LNCaP clone FGC (cell line): ENCODE measurements at places on chromosomes 7 and 10.

- DNase-seq, result no peak
Measured at GRCh38 chr10:101843032-101844021, at the start of gene KCNIP2. Gene KCNIP2 (minus strand): TSS chr10:101843800. CDS start chr10:101843568, 232 bp downstream.

GRCh38 chr10:83023662-83024061 lies 1115.6 kb upstream of the GHITM start:
- no peak for DNase-seq

DNA sequence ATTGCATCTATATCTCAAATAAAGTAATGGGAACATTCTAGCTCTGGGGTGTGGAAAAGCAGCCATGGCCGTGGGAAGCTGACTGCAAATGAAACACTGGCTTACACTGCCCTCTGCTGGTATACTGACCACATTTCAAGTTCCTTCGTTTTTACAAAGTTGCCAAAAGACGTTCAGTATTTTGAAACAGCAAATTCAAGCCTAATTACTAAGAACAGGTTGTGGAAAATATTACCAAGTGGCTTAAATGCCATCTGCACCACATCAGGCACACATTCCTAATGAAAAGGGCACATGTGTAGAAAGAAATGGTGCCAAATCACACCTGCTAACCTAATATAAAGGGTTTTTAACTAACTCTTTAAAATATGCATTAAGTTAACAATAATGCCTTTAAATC lies 83.9 kb downstream of the JAZF1 start:
- DNase-seq, result peak; percentile 26

DNA sequence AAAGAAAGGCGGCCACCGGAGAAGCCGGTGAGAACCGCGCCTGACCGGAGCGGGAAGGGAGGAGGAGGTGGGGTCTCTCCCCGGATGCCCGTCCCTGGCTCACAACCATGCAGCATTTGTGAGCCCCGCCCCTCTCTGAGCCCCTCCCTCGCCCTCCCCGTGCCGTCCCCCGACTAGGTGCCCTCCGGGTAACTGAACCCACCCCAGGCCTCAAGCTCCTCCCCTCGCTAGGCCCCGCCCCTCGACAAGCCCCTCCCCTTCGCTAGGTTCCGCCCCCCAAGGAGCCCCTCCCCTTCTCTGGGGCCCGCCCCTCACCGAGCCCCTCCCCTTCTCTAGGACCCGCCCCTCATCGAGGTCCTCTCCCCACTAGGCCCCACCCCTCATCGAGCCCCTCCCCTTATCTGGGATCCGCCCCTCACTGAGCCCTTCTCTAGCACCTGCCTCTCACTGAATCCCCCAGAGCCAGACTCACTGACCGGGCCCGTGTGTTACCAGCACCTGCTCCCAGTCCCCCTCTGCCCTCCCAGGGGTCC lies 42.2 kb upstream of the HSPB1 start:
- DNase-seq, result no peak

- DNase-seq, result no peak
Measured at GRCh38 chr10:115937768-115938056, 335.3 kb downstream of the GFRA1 start.

- no peak for DNase-seq
Measured at GRCh38 chr7:71350680-71351079, 218.7 kb downstream of the GALNT17 start.

GRCh38 chr10:72626444-72626754 lies 520 bp upstream of the MICU1 start:
- DNase-seq, result no peak

DNA sequence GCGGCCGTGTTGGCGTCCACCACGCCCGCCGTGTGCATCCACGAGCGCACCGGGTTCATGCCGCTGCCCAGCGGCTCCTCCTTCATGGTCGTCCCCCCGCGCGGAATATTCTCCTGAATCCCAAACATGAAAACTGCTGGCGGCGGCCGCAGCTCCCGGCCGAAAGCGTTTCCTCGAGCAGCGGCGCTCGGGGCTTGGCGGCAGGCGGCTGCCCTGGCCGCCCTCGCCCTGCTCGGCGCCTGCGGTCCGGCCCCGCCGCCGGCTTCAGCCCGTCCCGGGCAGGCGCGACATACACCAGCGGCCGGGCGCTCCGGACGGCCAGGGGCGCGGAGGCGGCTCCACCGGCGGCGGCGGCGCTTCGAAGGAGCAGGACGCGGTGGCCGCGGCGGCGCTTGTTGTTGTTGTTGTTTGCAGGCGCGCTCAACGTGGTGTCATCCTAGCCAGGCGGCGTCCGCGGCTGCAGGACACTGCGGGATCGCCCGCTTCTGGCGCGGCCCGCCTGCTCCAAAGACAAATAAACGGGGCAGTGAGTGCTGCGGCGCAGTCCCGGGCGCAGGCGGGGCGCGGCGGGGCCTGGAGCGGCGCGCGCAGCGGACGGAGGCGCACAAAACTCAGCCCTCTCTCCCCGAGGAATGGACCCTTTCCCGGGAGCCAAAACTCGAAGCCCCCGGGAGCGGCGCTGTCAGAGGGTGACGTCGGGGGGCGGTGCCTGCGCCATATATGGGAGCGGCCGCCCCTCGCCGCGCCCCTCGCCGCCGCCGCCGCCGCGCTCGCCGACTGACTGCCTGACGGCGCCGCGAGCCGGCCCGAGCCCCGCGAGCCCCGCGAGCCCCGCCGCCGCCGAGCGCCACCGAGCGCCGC lies at the start of gene EBF3:
TSS of gene EBF3 (minus strand) at position 634 of the 861 bp plus-strand sequence. CDS start at position 128, 506 bp downstream.
- no peak for DNase-seq

DNA sequence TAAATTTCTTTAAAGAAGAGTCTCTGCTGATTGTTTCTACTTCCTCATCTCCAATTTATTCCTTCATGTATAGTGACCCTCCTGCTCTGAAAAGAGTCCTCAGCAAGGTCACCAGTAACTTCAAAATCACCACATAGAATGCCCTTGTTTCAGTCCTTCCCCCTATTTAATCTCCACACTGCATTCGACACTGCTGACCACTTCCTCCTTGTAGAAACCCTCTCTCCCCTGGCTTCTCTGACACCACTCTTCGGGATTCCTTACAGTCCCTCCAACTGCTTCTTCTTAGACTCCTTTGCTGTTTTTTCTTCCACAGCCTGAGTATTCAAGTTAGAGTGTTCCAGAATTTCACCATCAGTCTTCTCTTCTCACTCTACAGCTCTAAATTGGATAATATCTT lies 89.5 kb downstream of the VPS41 start:
- no peak for DNase-seq

DNA sequence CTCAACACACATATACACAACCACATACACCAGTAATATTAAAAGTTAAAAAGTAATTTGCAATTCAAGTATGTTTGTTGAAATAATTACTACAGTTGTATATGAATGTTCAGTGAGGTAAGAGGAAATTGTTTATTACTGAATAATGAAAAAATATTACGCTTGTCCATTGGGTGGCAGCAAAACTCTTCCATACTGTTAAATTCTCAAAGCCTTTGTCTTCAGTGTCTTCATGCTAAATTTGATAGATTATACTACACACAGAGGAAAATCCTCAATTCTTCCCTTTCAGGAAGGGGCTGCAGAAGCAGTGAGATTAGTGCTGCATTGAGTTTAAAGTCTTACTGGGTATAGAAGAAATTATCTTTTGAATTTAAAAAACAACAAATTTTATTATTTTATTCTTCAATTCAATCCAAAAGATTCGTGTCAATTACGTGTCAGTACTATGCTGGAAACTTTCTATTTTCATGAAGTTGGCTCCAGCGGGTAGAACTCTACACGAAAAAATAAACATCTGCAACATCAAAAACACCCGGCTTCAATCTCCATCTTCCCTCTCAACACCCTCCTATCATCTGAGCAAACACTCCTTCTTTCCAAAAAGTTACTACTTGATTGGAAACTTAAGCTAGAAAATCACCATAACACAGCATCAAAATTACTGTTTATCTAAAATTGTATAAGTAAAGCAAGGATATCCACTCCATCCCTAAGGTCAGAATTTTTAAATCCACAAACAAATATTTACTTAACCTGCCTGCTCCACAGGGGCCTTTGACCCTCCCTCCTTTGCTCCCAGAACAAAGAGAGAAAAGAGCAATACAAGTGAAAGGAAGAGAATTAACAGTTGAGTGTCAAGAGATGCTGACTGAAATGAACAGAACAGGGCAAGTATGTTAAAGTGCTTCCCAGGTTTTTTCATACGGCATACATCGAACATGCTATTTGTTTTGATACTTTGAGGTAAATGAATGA lies 37.0 kb upstream of the TES start:
- DNase-seq, result peak; percentile 50

DNA sequence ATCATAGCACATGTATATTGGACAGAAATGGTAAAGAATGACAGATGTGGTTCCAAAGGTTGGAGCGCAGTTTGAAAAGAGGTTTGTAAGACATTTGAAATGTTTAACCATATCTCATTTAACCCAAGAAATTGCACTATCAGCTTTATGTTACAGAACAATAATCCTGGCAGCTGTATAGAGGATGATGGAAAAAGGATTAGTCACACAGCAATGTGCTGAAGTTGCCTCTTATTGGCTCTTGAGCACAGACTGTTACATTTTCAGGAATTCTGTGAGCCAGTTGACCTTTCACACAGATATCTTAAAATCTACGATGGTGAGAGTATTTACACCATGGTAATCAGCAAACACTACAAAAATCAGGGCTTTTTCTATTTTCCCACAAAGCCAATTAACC lies 3.9 kb downstream of the COG5 start:
- DNase-seq, result no peak

- no peak for DNase-seq
Measured at GRCh38 chr7:30764030-30764975, 6.9 kb upstream of the MINDY4 start.
